CD14-positive monocyte (primary cell): ENCODE measurements at places on chromosomes 11 and 22. TPM values are rescaled to one million over a fixed set of nuclear protein-coding genes. Genes with fewer than 3 reads are reported as not detected.

The HBE1 gene
- polyA plus RNA-seq, result not detected

The RIMBP3C gene
- 0.05 and 0.13 TPM in 2 replicates for polyA plus RNA-seq

The TSKU gene
- not detected for polyA plus RNA-seq

- H3K27ac ChIP-seq, result no peak overlapping the region
- DNase-seq, result no peak
- no peaks in the 10 kb centered on the region for H3K36me3 ChIP-seq
Measured at GRCh38 chr11:107184986-107185385, 166.7 kb upstream of the GUCY1A2 start.

The LARGE2 gene
- polyA plus RNA-seq, result not detected
